ENCODE measurements at places on chromosomes 6 and 20. TPM values are rescaled to one million over a fixed set of nuclear protein-coding genes. Genes with fewer than 3 reads are reported as not detected.

The ARMH2 gene
- total RNA-seq = not detected

The ENPP5 gene
- 2.5 TPM for total RNA-seq

- DNase-seq = peak; percentile 9
Observed at GRCh38 chr20:56350842-56351241, 7.9 kb upstream of the FAM210B start.

DNA sequence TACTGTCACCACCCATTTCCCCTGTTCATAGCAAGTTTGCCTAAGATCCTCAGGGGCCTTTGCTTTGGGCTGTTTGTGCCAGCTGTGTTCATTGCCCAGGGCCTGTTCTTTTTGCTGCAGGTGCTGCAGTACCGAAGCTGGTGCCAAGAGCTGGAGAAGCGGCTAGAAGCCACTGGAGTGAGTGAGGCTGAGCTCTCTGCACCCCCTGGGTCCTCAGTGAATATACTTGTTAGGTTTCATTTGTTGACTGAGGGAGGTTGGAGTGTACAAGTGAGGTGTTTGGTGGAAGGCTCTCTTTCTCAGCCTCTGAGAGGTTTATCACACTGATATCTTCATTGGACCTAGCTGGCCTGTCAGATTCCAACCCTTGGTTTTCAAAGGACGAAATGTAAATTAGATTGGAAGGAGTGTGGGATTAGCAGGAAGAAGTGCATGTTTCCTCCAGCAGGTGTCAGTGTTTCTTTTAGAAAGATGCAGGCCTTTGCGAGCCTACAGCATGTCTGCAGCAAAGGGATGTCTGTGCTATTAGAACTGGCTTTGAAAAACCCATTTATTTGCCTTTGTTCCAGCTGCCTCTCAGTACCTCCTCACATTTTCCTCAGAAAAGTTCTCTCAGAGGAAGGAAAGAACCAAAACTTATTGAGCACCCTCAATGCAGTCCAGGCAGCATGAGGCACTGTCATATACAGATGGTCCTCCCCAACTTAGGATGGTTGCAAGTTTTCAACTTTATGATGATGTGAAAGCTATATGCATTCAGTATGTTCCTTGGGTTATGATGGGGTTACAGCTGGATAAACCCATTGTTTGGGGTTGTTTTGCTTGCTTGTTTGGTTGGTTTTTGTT is 8.3 kb downstream of the CEP250 start:
- DNase-seq = peak; percentile 40

DNA sequence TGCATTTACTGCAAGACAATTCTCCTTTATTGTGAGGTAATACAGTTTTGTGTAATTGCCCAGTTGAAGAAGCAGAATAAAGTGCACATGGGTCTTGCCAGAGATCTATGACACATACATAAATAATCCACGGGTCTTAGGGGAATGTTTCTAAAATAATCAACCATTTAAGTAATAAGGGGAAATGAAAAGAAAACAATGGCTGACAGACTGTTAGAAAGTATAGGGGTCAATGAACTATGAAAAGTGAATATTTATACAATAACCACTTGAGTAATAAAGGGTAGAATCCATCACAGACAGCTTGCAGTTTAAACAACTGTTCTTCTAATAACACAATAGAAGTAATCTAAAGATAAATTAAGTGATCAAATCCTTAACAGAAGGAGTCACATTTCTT is 477.2 kb downstream of the EYS start:
- DNase-seq = no peak
